CD14-positive monocyte (primary cell): ENCODE measurements at places on chromosomes 16 and 17.

DNA sequence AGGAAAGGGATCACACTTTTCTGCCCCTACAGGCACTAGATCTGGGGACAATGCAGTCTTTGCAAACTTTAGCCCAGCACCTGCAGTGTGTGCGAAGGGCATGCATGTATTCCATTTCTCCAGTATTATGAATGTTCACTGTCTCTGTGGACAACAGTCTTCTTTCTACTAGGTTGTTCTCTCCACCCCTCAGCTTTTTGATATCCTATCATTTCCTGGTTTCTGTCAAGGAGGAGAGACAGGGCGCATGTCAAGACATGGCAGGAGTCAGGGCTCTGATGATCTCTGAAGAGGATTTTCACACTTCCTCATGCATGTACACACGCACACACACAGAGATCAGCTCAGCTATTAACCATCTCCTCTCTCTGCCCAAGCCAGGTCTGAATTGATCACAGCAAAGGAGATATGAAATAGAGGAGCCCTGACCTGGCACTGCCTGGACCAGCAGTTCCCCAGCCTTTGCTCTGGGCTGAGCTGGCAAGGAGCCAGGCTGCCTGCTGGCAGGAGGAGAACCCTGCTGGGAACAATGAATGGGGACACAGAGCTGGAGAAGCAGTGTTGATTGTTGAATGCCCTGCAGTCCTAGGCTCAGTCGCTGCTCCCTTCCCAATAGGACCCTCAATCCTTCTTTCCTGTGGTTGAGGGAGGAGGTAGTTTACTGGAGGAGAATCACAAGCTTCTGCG, 2.6 kb downstream of the GPR179 start:
- DNase-seq, result no peak

DNA sequence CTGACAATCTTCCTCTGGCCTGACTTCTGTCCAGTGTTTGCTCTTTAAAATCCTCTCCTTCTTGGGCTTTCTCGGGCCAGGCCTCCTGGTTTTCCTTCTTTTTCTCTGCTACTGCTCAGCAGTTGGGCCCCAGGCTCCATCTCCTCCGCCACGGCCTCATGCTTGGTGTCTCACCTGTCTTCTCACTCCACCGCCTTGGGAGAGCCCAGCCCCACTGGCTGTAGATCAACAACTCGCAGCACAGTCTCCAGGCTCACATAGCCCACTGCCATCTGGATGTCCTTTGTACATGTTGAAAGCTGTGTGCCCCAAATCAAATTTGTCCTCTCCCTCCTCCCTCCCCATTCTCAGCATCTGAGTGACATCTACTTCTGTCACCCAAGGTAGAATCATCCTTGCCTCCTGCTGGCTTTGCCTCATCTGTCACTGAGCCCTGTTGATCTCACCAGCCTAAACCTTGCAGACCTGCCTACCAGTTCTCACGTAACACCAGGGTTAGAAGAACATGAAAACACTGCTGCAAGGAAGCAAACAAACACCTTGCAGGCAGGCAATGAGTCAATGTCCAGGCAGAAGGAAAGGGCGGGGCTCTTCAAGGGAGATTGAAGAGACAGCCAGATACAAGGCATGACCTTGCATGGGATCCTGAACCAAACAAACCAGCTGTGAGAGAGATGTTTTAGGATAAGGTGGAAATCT, 103.2 kb upstream of the SMURF2 start:
- no peak for DNase-seq

DNA sequence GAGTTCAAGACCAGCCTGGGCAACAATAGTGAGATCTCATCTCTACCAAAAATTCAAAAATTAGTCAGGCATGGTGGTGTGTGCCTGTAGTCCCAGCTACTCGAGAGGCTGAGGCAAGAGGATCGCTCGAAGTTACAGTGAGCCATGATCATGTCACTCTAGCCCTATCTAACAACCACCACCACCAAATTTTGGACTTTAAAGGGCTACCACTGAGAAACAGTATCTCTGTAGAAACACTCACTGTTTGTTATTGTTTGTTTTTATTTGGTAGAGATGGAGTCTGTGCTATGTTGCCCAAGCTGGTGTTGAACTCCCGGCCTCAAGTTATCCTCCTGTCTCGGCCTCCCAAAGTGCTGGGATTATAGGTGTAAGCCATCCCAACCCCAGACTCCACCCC, 1.3 kb upstream of the UBALD2 start:
- no peak for DNase-seq

DNA sequence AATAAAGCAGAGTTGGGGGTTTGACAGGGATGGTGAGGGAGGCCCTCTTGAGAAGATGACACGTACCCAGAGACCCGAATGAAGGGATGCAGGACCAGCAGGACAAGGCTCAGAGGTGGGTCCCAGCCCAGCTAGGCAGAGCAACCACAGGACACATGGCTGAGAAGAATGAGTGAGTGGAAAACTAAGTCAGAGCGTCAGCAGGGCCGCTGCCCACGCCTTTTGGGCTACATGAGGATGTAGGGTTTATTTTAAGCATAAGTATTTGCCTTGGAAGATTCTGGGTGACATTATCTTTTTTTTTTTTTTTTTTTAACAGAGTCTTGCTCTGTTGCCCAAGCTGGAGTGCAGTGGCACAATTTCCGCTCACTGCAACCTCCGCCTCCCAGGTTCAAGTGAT, 176.0 kb downstream of the TMEM132E start:
- no peak for DNase-seq

DNA sequence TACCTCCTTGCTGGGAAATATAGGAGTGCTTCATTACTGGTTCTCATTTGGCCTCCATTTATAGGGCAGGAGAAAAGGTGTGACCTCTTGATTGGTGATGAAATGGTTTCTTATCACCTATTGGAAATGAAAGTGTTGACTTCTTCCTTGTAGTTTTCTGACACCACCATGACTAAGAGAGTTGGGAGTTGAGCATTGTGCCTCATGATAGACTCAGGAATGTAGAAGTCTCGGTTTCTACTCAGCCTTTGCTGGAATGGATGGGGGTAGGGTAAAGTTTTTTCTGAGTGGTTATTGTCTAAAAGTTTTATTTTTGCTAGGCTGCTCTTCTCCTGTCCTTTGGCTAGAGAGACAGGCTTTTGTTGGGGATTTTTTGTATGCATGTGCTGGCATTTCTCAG, 117.4 kb downstream of the PHKB start:
- DNase-seq, result no peak

DNA sequence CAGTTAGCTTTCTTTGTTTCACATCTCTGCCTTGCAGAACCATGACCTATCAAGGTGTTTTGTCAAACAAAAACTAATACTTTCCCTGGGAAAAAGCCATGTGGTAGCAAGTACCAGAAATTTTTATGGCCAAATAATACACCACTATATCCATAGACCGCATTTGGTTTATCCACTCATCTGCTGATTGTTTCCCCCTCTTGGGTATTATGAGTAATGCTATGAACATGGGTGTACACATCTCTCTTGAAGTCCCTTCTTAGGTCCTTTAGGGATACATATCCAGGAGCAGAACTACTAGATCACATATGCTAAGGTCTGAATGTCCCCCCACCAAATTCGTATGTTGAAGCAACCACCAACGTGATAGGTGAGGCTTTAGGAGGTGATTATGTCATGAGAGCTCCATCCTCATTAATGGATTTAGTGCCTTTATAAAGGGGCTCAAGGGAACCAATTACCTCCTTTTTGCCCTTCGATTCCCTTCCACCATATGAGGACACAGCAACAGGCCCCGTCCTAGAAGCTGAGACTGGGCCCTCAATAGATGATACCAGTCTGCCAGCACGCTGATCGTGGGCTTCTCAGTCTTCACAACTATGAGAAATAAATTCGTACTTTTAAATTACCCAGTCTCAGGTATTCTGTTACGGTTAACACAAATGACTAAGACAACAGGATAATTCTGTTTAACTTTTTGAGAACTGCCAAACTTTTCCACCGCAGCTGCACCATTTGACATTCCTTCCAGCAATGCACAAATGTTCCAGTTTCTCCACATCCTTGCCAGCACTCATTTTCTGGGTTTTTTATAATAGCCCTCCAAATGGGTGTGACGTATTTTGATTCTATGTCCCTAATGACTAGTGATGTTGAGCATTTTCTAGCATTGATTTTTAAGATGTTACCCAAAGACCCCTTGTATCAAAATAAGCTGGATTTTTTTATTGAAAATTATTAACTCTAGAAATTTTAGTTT, 30.0 kb downstream of the SIAH1 start:
- DNase-seq, result no peak
